ENCODE measurements at places on chromosomes 11 and 22. TPM values are rescaled to one million over a fixed set of nuclear protein-coding genes. Genes with fewer than 3 reads are reported as not detected.

GRCh38 chr22:41028841-41029240 lies 63.6 kb upstream of the EP300 start:
- H3K27me3 ChIP-seq, result no peaks in the 10 kb centered on the region
- no peak overlapping the region for H3K4me3 ChIP-seq
- H3K36me3 ChIP-seq, result no peaks in the 10 kb centered on the region
- peak overlapping the region; percentile 40 for H3K27ac ChIP-seq
- H3K4me1 ChIP-seq, result no peaks in the 10 kb centered on the region

DNA sequence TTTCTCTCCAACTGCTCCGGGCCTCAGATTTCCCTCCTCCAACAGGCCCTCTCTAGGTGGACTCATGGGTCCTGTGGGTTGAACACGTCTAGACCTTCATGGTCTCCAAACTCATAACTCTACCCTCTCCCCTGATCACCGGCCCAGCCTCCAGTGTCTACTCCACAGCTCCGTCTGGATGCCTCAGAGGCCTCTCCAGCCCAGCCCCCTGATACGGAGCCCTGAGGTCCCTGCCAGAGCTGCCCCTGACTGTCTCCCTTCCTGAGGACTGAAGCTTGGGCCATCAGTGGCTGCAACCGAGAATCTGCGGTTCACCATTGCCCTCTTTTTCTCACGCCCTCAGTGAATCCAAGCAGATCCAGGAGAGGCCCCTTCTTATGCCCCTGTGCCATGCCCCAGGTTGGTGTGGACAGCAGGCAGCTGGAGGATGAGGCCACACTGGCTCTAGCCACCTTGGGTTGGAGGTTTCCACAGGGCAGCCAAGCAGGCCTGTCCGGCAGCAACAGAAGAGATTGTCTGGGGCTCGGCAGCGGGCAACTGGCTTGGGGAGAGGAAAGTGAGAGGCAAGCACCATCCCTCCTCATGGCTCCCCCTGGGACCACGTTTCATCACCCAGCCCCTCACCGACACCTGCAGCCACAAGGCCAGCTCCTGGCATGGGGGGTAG lies 104.6 kb upstream of the FGF3 start:
- DNase-seq, result no peak
- no peak overlapping the region for H3K4me3 ChIP-seq
- no peak overlapping the region for H3K27ac ChIP-seq
- H3K36me3 ChIP-seq, result no peaks in the 10 kb centered on the region
- peaks cover 52% of the 10 kb centered on the region for H3K27me3 ChIP-seq

DNA sequence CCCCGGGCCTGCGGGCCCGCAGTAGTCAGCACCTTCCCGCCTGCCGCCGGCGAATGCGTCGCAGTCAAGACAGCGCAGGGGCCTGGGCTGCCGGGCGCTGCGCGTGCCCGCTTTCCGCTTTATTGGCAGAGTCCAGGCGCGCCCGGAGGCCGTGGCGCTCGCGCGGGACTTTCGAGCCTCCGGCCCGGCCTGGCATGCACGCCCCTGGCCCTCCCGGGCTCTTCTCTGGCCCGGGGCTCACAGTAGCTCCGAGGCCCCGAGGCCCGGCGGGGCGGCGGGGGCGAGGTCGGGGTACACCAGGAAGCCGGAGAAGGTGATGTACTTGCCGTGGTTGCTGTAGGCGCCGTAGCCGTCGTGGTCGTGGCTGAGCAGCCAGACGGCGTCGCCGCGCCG lies 3.1 kb downstream of the FAM180B start:
- peaks cover 39% of the 10 kb centered on the region for H3K4me1 ChIP-seq
- H3K36me3 ChIP-seq, result peaks cover 6% of the 10 kb centered on the region
- DNase-seq, result no peak

The C22orf31 gene
- not detected for total RNA-seq

DNA sequence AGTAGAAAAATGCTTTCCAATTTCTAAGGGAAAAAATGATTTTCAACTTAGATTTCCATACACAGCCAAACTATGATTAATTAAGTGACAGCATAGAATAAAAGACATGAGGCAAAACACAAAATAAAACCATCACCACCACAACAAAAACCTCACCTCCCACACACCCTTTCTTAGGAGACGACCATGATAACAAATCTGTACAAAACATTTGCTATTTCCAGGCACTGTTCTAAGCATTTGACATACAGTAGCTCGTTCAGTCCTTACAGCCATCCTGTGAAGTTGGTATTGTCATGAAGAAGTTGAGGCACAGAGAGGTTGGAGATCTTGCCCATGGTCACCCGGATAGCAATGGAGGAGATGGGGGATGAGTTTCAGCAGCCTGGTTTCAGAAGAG lies 8.7 kb downstream of the SPI1 start:
- no peaks in the 10 kb centered on the region for H3K27me3 ChIP-seq
- peak overlapping the region; percentile 41 for H3K27ac ChIP-seq
- H3K4me3 ChIP-seq, result no peak overlapping the region
- peaks cover 5% of the 10 kb centered on the region for H3K4me1 ChIP-seq
- H3K36me3 ChIP-seq, result no peaks in the 10 kb centered on the region

The PHOX2A gene
- total RNA-seq, result not detected

All from suprapubic skin (tissue), 4 donors.